Mucosa of descending colon (tissue), 3 donors: ENCODE measurements at places on chromosomes 3 and 15. TPM values are rescaled to one million over a fixed set of nuclear protein-coding genes. Genes with fewer than 3 reads are reported as not detected.

MASP1 gene
- 9.7 TPM for total RNA-seq

DNA sequence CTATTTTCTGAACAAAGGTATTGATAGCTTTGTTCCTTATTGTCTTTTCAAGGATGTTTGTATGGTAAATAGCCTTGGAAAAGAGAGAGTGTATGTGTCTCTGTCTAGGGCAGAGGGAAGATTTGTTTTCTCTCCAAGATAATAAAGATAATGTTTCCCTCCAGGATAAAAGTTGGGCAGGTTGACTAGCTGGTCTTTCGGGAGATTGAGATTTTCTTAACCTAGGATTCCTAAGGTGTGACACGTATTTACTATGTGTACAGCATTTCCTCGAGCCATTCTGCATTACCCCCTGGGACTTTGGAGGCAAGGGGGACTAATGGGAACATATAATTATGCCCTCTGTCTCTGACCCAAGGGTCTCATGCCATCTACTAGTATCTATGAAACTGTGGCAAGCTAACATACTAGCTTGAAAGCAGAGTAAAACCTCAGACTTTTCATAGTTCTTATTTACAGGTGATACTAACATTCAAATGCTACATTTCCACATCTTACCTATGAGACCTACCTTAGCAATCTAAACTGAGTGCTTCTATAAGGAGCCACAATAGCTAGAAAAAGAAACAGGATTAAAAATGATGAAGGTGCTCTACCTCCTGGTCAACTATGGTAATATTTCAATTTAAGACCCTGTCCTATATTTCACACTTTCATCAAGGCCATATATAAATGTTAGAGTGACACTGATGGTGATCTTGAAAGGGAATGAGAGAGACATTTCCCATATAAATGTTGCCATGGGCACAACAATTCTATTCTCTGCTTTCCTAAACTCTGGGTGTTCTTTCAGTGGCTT lies 252.9 kb upstream of the CBLB start:
- DNase-seq: no peak

TRPM1 gene
- total RNA-seq: not detected

UROC1 gene
- not detected for total RNA-seq

GRCh38 chr3:71355862-71356261 lies 227.7 kb downstream of the FOXP1 start:
- no peak for DNase-seq

GRCh38 chr15:85821545-85821944 lies 26.8 kb upstream of the KLHL25 start:
- DNase-seq: no peak

CHL1 gene
- 48.8 TPM for total RNA-seq

C3orf22 gene
- total RNA-seq: not detected

SLC9C1 gene
- total RNA-seq: 0.51 TPM

GRCh38 chr3:33392703-33393125 lies 47.5 kb downstream of the UBP1 start:
- DNase-seq: no peak

DNA sequence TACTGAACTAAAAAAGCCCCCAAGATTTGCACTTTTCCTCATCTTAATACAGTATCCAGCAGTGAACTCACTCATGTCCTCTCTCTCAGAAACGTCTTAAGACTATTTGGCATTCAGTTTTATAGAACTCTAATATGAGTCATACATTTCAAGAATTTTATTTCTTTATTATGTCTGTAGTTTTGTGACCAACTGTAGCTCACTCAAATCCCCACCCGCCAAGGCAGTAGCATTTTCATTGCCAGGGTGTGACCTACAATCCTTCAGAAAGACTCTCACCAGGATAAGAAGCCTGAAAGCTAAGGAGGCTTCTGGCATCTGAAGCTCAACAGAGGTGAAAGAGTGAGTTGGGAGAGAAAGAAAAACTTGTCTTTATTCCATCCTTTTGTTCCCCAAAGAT lies 537.1 kb downstream of the RSL24D1 start:
- peak; percentile 75 for DNase-seq

CAND2 gene
- total RNA-seq: 1.3 TPM

DNA sequence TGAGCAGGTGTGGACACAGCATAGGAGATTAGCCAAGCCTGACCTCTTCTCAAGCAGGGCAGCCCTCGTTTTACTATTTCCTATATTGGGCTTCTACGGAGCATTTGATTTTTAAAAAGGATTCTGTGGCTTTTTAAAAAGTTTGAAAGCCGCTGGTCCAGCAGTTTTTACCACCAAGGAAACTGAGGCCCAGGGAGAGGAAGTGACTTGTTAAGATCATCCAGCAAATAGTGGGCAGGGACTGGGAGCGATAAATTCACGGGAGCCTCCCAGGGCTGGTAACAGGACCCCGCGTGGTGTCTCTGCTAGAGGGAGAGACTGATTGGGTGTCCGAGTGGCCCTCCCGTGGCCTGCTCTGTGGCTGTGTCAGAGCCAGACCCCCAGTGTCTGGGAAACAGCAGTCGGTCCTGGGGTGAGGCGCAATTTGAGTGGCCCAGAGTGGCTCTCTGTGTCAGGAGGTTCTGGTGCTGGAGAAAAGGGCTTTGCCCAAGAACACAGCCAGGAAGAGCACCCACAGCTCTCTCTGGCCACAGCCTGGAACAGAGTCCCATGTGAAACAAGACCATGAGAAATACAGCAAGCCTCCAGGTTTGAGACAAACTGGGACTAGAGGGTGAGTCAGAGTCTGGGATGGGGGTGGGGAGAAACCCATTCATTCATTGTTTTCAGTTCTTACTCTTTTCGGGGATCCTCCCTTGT lies 4.2 kb downstream of the FURIN start:
- DNase-seq: no peak

DNA sequence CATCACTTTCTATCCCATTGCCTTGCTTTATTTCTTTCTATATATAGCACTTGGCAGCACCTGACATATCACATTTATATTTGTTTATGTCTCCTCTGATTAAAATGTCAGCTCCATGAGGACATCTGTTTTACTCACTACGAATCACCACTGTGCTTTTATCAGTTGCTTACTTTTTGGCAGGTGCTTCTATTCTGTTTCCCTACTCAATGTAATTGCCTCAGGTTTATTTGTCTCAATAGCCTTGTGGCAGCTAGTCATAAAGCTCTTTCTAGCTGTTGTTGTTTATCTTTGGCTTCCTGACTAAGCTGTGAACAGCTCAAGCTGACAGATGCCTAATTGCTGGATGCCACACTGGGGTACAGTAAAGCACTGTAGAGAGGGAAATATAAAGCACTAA lies 85.5 kb downstream of the VPS13C start:
- no peak for DNase-seq

SLC12A1 gene
- total RNA-seq: not detected

DNA sequence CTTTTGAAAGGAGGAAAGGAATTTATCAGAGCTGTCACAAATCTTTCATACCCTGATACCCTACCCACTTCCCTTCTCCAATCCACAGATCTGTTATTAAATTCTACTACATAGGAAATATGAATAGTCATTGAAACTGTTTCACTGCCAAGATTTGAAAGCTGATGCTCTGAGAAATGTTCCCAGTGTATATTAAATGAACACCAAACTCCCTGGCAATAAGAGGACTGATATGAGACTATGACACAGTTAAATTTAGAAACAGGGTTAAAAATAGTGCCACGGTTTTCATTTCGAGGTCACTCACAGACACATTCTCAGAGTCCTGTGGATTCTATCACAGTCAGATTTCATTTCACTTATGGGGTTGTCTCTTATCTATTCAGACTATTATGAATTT lies 27.2 kb upstream of the GBE1 start:
- no peak for DNase-seq
